ENCODE measurements at places on chromosomes 7 and 10.

DNA sequence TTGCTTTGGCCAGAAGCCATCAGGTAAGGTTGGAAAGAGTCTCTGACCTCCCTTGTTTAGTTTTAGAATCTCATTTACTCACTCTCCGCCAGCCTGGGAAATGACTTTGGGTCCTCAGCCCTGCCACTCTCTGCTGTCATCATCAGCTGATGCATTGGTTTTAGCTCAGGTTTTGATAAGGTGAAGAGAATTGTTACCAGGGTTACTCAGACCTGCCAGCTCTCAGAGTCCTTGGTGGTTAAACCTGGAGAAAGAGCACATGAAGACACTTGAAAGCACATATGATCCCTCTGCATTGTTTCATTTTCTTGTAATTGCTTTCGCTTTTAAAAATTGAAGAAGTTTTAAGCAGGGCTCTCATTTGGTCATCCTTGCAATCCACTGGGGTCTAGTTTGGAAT is 4.0 kb upstream of the CROT start:
- no peak for DNase-seq

DNA sequence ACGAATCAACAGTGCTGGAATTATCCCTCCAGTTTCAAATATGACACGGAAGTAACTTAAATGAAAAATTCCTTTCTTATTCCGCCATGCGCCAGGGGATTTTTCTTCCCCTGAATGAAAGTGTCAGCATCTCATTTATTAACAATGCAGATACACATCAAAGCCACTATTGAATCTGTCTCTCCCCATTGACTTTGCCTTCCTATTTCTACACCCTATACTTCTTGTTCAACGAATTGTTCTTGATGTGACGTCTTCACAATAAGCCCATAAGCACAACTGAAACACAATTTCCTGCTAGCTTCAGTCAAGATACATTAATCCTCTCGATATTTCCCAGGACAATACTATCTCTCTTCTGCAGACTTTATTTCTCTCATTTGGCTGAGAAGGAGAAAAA is 253.5 kb downstream of the ADARB2 start:
- no peak for DNase-seq

DNA sequence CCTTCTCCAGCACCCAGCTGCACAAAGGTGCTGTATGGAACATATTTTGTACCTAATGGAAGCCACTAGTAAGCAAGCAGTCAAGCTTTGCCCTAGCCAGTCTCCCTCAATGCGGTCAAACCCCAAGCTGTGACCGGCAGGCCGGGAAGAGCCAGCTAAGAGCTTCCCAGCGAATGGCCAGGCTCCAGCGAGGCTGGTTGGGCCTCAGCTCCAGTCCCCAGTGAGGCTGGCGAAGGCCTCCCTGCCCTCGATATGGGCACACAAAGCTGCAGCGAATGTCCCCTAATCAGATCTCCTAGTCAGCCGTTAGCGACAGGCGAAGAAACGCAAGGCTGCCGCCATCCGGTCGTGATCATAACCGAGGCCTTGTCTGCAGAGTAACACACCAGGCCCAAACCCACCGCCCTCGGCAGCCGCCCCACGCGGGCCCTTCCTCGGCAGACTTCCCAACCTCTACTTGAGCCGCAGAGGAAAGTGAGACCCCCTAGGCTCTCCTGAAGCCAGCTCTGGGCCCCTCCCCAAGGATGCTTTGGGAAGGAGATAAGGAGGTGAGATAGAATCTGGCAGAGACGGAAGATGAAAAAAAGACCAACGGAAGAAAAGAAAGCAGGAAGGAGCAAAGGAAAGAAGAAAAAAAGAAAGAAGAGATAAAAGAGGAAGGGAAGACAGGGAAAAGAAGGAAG is 3.1 kb upstream of the HOXA9 start:
- no peak for DNase-seq

DNA sequence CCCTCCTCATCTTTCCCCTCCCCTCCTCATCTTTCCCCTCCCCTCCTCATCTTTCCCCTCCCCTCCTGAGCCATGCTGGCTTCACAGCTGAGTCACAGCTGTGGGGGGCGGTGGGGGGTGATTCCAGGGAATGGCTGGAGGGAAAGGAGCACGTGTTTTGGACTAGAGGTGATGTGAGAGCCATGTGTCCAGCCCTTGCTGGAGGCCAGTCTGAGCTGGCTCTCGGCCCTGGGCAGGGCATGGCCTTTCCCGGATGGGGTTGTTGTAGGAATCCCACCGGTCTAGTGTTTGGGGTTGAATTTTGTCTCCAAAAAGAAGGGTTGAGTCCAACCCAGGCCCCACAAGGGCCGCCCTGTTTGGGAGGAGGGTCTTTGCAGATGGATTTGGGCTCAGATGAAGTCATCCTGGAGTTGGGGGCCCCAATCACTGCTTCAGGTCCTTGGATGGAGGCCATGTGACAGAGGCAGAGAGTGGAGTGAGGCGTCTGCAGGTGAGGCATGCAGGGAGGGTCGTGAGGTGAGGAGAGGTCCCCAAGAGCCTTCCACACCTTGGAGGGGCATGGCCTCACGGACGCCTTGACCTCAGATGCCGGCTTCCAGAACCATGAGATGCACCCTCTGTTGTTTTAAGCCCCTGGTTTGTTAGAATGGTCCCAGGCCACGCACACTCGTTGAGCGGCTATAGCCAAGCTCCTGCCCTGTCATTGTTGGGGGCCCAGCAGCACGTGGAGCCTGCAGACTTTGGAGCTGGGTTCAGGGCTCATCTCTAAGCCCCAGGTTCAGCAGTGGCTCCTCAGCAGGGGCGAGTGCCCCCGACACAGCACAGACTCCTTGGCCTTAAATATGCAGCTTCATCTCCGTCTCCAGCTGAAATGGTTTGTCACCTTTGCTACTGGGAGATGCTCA is 101.6 kb downstream of the DNAJB6 start:
- DNase-seq, result no peak

GRCh38 chr10:176677-177076 is 41.4 kb downstream of the ZMYND11 start:
- no peak for DNase-seq

DNA sequence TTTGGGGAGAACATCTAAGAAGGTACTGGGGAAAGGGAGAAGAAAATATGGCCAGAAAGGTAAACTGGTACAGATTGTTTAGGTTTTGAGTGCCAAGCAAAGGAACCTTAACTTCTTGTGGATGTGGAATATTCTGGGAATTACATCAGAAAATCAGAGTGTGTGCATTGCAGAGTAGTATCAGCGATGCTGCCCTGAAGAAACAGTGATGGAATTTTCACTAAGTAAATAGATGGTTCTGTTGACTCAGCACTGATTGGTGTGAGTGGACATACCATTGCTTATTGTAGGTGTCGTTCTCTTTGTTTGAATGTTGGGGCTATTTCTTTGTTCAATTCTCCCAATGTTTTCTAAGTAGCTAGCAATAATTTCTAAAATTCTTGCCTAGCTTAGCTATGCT is 24.4 kb upstream of the AKR1B1 start:
- DNase-seq, result no peak

- DNase-seq, result no peak
Observed at GRCh38 chr7:132779164-132779563, 202.9 kb upstream of the PLXNA4 start.

DNA sequence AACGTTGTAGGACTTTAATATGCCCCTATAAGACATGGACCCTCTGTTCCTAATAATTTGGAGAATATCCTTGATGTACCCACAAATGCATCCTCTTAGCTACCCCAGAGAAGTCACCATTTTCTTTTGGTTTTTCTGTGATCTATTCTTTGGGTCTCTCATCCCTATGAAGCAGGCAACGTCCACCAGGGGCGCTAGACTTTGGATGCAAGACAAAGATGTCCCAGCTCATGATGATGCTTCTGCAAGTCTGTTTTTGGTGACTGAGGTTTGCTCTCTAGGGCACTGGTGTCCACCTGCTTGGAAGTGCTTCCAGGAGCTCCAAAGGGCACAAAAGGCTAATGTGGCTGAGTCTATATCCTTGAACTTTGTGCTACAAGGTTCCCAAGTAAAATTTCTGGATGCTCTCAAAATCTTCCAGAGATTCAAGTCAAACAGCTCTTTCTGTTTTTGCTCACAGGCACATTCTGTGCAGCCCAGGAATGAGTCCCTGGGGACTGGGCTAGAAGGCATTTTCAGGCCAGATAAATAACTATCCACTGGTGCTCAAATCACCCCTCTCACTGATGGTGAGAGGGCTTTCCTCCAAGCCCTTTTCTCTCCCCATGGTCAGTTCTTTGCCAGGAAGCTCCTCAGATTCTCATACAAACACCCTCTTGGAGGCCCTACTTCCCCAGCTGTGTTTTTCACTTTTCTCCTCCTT is 166.4 kb downstream of the C7orf25 start:
- no peak for DNase-seq

- no peak for DNase-seq
Observed at GRCh38 chr10:127426746-127427145, 122.4 kb upstream of the NPS start.

GRCh38 chr10:114375047-114375446 is 29.3 kb downstream of the AFAP1L2 start:
- no peak for DNase-seq

GRCh38 chr7:78765943-78766729 is 687.3 kb downstream of the MAGI2 start:
- no peak for DNase-seq

DNA sequence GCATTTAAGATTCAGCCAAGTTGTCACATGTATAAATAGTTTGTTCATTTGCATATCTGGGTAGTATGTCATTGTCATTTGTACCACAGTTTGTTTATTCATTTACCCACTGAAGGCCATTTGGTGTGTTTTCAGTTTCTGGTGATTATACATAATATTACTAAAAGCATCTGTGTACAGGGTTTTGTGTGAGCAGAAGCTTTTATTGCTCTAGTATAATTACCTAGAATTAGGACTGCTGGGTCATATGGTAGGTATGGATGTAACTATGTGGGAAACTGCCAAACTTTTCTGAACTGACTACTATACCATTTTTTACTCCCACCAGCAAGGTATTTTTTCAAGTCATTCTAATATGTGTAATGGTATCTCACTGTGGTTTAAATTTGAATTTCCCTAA is 584.0 kb upstream of the GHITM start:
- no peak for DNase-seq

DNA sequence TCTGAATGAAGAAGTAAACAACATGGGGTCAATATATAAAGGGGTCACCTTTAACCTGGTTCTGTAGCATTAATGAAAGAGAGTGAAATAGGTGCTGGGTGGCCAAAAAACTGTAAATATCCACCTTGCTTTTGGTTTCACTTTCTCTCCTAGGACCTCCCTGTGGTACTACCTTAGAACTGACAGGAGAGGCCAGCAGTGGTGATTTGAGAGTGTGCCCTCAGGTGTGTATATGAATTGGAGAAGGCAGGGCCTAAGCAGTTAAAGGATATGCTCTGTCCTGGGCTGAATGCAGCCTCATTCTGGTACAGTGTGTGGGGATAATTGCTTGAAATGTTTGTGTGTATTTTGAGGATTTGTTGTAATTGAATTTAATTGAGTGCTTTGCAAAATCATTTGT is 62.0 kb downstream of the BBS9 start:
- DNase-seq, result no peak

- DNase-seq, result no peak
Observed at GRCh38 chr7:151202836-151203235, 7.5 kb downstream of the H2BK1 start.

GRCh38 chr10:3417096-3417495 is 244.5 kb upstream of the PITRM1 start:
- DNase-seq, result no peak

- no peak for DNase-seq
Observed at GRCh38 chr10:47245731-47246350, 54.2 kb upstream of the GDF10 start.

- no peak for DNase-seq
Observed at GRCh38 chr10:117342641-117343040, 32.6 kb downstream of the PDZD8 start.

DNA sequence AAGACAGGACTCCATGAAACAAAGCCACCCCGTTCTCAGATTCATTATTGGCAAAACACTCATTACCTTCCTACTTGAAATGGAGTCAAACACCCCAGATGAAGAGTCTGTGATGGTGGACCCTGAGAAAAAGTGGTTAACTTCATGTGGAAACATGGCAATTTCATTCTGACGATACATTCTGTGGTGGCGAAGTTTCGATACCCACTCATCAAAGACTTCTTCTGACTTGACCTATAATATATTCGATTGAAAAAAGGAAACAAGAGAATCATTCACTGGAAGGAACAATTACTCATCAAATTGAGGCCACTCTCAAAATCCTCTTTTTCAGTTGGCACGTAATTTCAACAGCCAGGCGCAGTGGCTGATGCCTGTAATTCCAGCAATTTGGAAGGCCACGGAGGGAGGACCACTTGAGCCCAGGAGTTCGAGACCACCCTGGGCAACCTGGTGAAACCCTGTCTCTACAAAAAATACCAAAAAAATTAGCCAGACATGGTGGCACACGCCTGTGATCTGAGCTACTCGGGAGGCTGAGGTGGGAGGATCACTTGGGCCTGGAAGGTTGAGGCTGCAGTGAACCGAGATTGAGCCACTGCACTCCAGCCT is 108.8 kb upstream of the GSDME start:
- no peak for DNase-seq

GRCh38 chr10:49761789-49762565 is at the start of gene OGDHL:
OGDHL (minus strand) TSS chr10:49762323; CDS start chr10:49758592, 3,731 bp downstream.
- DNase-seq, result no peak

- no peak for DNase-seq
Observed at GRCh38 chr10:79407423-79407796, 38.0 kb downstream of the ZCCHC24 start.

DNA sequence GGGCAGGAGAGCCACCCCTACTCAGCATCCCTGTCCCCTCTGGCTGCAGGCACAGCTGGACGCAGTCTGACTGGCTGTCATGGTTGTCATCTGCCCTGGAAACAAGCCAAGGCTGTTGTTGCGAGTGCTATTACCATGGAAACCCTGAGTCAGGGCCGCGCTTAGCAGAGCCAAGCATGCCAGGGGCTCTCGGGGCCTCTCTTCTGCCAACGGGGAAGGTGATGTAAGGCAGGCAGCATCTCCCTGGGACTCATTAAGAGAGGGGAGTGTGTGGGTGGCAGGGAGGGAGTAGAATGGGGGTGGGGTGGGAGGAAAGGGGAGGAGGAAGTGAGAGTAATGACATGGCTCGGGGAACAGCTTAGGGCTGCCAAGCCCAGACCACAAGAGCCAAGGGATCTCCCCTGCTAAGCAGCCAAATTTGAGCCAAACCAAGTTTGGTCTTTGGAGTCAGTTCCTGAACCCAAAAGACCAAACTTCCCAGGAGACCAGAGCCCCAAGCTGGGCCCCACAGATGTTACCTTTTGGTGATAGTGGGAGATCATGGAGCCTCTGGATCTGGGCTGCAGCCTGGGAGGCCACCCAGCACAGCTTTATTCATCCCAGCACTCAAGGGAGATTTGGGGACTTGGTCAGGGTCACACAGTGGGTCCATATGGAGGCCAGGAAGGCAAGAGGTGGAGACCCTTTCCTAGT is 67.6 kb downstream of the TMEM130 start:
- no peak for DNase-seq

DNA sequence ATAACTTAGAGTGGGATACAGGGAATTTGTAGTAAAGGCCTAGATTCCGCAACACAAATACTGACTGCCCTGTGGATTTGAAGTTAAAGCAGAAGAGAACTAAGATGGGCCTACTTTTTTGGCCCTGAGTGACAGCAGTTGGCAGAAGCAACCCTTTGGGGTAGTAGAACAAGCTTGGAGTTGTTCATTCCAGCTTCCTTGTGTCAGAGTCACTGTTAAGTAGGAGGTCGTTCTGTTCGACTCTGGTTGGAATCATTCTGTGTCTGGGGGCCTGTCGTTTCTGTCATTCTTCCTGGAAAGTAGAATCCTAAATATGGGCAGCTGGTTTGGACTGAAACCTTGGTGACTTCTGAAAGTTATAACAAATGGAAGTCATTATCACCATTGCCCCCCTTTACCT is 865.9 kb downstream of the LRMDA start:
- no peak for DNase-seq

GRCh38 chr7:13540429-13540828 is 449.0 kb downstream of the ETV1 start:
- no peak for DNase-seq

All from 8988T (cell line).